ENCODE measurements at places on chromosomes 1 and 21.

GRCh38 chr21:46663754-46664153 lies 28.3 kb downstream of the PRMT2 start:
- DNase-seq, result no peak

- no peak for DNase-seq
These were observed 23.7 kb upstream of the TMEM54 start for GRCh38 chr1:32924881-32925344.

- DNase-seq, result no peak
These were observed 27.4 kb downstream of the RRP15 start for GRCh38 chr1:218312509-218312908.

DNA sequence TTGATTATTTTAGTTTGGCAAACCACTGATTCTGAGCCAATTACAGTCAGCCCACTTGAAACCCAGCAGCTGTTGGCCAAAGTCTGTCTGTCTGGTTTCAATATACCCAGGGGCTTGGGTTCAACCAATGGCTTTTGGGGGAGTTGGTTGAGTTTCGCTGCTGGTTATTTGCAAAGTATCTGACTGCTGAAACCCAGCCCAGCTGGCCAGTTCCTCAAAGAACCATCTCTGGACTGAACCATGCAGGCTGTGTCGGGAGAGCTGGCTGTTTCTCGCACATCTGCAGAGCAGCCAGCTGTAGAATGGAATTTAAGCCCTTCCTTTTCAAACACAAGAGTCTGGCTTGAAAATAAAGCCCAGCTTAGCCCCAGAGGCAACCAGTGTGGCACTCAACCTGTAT lies 66.0 kb upstream of the PAX7 start:
- no peak for DNase-seq

GRCh38 chr21:39314143-39315027 lies 953 bp upstream of the BRWD1 start:
- DNase-seq, result peak; percentile 63

DNA sequence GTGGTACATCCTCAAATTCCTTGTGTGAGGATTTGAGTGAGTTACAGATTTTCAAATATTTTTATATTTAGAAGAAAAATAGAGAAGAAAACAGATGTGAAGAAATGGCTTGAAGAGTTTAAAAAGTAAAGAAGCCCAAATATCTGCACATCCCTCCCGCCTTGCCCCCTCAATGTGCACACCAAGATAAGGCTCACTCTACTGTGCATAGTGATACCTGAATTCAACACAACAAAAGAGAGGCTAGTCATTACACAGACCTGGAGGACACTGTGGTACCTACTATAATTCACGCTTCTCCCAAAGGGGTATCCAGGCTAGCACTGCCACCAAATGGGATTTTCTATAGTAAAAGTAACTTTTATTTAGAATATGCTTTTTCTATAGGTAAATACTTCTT lies 44.0 kb upstream of the SYT2 start:
- no peak for DNase-seq

- no peak for DNase-seq
These were observed 41.1 kb downstream of the EPHA2 start for GRCh38 chr1:16114527-16115467.

DNA sequence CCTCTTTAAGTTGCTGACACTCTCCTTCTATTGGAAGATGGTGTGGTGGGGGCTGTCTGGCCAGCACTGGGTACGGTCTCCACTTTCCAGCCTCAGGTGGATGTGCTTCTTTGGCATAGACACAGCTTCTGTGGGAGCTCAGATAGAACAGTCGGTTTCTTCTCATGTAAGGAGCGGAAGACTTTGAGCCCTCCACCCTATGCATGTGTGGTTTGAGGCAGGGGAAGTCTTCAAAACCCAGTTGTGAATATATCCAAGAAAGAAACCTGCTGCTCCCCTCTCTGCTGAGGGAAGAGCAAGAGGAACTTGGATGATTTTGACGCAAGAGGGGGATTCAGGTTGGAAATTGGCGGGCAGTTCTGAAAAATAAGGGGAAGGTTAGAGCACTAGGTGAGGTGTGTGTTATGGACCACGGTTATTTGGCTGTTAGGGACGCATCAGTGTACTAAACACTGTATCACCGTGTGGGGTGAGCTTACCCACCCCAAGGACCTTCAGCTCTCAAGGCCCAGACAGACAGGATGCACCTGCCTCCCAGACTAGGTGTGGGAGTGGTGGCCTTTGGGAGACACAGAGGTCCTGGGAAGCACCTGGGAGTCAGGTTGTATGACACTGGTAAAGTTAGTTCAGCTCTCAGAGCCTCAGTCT lies 36.2 kb downstream of the IL6R start:
- DNase-seq, result no peak

DNA sequence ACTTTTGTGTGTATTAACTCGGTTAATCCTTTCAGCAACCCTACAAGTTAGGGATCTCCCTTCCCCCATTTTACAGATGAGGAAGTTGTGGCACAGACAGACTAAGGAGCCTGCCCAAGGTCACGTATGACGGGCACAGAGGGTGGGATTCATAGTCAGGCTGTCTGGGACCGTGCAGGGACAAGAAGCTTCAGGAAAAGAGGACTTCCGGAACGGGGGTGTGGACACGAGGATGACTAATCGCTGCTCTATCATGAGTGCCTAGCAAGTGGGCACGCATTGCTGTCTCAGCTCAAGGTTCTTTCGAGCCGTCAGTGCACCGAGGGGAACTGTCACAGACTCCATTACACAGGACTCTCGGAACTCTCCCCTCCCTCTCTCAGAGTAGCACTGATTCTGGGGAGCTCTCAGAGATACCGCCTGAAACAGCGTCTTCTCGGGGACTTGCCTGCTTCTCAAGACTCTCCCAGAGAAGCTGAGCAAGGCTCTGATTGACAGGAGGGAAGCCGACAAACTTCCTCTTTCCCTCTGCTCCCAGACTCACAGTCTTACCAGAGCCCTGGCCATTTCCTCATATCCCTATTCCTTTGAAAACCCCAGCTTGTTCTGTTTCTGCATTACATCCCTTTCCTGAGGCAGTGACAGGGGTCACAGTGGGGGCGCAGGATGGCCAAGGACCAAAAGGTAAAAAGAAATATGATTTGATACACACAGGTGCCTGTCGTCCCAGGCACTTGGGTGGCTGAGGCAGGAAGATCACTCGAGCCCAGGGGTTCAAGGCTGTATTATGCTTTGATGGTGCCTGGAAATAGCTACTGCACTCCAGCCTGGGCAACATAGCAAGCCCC lies 14.4 kb downstream of the FHAD1 start:
- peak; percentile 28 for DNase-seq

GRCh38 chr1:168150283-168150682 lies 13.6 kb upstream of the GPR161 start:
- DNase-seq, result no peak

DNA sequence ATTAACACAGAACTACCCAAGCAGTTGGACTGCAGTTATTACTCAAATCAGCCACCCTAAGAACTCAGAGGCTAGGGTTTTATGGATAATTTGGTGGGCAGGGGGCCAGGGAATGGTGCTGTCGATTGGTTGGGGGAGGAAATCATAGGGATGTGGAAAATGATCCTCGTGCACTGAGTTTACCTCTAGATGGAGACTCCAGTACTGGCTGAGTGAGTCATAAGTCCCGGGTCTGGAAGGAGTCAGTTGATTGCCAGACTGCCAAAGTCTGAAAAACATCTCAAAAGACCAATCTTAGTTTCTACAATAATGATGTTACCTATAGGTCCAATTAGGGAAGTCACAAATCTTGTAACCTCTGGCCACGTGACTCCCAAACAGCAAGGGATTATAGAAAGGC lies 257.5 kb upstream of the PRMT6 start:
- DNase-seq, result no peak

DNA sequence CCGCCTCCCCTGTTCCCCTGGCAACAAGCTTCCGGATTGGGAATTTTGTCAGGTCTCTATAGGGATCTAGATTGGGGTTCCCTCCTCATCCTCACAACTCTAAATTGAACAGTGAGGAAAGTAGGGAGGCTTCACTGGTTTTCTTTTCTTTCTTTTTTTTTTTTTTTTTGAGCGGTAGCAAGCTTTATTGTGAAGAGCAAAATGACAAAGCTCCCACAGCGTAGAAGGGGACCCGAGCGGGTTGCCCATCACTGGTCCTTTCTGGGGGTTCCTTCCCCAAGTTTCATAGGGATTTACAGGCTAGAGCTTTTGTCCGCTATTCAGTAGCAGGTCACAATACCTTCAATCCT lies 10.3 kb downstream of the ARHGEF2 start:
- no peak for DNase-seq

DNA sequence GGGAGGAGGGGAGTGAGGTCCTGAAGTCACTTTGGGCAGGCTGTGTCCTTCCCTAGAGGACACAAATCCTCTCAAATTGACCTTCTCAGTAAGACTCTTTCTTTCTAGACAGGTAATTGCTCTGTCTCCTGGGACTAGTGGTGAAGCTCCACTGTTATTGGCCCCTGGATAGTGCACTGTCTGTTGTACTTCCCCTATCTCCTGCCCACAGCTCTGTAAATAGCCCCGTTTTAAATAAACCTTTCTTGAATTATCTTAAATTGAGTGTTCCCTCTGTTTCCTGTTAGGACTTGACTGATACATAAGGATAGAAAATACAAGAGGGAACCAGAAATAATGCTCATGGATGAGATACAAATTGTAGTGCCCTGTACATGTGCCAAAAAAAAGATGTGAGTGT lies 229.5 kb upstream of the USP24 start:
- DNase-seq, result no peak

DNA sequence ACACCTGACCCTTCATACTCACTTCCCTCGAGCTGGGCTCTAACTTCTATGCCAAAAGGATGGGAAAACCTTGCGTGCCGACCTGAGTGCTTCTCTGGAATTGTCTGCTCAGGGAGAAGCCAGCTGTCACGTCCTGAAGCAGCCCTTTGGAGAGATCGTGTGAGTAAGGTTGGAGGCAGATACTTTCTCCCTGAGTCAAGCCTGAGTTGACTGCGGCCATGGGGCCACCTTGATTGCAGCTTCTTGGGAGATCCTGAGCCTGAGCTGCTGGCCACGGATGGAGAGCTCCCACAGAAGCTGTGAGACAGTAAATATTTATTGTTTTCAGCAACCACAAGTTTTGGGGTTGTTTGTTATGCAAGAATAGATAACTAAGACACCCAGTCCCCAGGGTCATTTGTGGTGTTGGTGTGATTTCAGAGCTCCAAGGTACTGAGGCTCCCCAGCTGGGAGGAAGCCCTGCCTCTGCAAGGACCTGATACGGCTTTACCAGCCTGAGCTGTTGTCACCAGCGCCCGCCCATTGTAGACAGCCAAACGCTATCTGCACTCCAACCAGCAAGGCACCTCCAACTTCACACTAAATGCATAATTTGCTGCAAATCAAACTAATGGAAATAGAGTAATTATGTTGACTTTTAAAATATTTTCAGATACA lies 531.6 kb downstream of the PTPRU start:
- no peak for DNase-seq

GRCh38 chr21:29208682-29209059 lies 78.2 kb downstream of the MAP3K7CL start:
- DNase-seq, result no peak

GRCh38 chr1:40315239-40315794 lies 1.8 kb downstream of the COL9A2 start:
- peak; percentile 86 for DNase-seq

- peak; percentile 86 for DNase-seq
These were observed 483 bp downstream of the UBQLN4 start for GRCh38 chr1:156052862-156053767.

GRCh38 chr1:147281950-147282349 lies 39.5 kb downstream of the CHD1L start:
- DNase-seq, result no peak

DNA sequence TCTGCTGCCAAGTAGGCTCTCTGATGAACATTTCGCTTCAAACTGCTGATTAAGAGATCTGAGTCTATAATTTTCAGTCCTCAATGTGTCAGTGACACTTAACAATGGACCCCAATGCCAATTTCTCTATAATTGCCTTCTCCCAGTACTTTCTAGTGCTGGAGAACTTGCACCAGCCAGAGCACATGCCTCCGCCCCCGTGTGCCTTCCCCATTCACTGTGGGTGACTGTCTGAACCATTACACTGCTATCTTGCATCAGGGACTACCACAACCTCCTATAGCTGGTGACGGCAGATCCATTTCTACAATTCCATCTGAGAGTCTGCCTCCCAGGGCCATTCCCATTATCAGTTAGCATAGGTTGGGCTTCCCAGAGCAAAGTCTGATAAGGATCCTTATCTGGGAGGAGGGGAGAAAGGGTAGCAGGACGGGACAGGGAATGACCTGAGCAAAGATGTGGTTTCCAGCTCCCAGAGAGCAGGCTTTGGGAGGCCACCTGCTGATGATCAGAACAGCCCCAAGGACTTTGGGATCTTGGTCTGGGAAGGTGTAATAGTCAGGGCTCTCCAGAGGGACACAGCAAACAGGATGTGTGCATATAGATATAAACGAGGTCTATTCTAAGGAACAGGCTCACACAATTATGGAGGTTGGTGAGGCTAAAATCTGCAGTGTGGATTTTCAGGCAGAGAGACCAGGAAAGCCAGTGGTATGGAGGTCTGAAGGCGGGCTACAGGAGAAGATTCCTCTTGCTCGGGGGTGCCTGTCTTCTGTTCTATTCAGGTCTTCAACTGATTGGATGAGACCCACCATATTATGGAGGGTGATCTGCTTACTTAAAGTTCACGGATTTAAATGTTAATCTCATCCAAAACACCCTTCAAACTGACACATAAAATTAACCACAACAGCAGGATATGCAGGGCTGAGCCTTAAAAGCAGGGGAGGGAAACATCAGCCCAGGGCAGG lies 238.2 kb downstream of the PTPRU start:
- no peak for DNase-seq

DNA sequence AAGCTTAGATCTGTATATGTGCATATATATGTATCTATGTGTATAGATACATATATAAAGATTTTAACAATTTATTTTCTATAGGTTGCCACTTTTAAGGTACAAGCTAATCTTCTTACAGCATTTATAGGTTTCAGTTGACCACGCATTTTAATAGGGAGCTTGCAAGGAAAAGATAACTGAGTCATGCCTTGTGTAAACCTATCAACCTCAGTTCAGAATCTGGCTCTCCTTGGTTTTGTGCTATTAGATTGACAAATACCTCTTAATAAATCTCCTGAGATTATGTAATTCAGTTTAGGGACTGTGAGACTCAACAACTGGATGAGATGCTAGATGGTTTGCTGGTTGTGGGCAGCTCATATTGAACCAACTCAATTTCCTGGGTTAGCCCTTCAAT lies 114.7 kb upstream of the SERBP1 start:
- no peak for DNase-seq

GRCh38 chr1:231159963-231160761 lies 1.7 kb upstream of the TRIM67 start:
- DNase-seq, result no peak

GRCh38 chr1:26786437-26787380 lies 1.0 kb upstream of the PIGV start:
- peak; percentile 49 for DNase-seq

GRCh38 chr1:37094302-37094701 lies 60.0 kb upstream of the GRIK3 start:
- no peak for DNase-seq

DNA sequence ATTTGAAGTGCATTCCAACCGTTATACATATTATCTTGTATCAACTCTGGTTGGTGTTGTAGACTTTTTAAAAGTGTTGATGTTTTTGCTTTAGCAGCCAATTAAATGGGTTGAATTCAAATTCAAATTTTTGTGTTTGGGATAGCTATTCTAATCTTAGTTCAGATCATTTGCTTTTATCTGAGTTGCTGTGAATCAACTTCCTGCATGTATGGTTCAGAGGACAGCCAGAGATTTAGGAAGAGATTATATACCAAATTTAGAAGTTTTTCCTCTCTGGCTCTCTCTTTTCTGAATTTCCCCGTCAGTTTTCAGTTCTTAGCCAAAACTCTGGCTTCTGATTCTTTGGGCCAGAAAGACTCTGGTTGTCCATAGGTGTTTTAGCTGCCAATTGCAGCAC lies 415.5 kb downstream of the NUF2 start:
- no peak for DNase-seq

Data from activated naive CD4-positive, alpha-beta T cell treated with anti-CD3 and anti-CD28 coated beads, Interleukin-2, amount 10 ng/mL, durations not matched to agents 7 days and 5 days (primary cell).